ENCODE measurements at places on chromosomes 16 and 17.

DNA sequence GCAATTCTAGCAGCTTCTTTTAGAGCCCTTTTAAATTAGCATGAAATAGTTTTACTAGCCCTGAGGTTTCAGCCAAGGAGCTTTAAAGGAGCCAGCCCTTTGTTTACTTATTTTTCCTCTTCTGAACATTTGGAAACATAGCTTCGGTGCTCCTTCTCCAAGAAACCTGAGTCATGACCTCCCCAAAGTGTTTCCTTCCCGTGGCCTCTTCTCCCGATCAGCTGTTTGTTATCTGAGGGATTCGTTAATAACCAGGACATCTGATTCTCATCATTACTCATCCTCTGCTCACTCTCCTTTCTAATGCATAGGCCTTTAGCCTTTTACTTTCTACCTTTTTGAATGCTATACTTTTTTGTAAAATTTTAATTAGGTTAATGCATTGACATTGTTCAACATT is 204.5 kb downstream of the WWOX start:
- DNase-seq: no peak

DNA sequence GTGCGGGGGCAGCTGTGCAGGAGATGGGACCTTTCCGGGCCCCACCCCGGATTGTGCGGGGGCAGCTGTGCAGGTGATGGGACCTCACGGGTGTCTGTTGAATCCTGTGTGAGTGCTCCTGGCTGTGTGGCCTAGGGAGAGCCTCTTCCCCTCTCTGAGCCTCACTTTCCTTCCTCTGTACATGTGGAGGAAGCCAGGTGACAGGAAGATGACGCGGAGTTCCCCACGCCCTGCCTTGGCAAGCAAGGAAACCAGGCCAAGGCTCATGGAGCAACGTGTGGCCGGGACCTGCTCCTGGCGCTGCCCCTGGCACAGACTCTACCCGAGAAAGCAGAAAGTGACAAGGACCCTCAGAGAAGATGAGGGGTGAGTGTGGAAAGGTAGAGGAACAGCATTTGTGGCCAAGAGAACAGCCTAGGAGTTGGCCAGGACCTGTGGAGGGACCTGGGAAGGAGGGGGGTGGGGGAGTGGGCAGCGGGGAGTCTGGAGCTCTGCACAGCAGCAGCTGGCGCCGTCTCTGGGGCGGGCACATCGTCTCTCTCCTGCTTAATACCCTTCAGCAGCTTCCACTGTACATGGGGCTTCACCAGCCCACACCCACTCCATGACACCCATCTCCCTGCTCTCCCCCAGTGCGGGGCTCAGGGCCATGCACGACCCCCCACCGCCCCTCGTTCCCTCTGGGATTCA is 38.4 kb upstream of the PABPN1L start:
- no peak for DNase-seq

DNA sequence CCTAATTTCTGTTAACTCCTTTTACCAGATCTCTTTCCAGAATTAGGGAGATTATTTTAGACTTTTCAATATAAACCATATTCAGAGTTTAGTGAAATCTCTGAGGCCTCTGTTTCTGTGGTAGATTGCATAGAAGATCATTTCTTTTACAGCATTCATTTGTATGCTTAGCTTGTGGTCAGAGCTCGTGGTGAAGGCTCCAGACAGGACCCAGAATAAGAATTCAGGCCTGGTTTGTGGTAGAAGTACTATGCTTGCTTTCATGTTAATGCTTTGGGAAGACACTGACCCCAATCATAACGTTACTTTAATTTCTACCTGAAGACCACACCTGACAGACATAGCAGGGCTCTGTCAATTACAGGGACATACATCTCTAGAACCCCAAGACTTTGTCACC is 258.1 kb downstream of the FTO start:
- DNase-seq: no peak

GRCh38 chr17:27456681-27457359 is 572 bp downstream of the KSR1 start:
- DNase-seq: peak; percentile 50

GRCh38 chr17:44541884-44542581 is 15.3 kb upstream of the FZD2 start:
- DNase-seq: peak; percentile 39

GRCh38 chr16:79278506-79278905 is 322.0 kb downstream of the MAF start:
- DNase-seq: no peak

DNA sequence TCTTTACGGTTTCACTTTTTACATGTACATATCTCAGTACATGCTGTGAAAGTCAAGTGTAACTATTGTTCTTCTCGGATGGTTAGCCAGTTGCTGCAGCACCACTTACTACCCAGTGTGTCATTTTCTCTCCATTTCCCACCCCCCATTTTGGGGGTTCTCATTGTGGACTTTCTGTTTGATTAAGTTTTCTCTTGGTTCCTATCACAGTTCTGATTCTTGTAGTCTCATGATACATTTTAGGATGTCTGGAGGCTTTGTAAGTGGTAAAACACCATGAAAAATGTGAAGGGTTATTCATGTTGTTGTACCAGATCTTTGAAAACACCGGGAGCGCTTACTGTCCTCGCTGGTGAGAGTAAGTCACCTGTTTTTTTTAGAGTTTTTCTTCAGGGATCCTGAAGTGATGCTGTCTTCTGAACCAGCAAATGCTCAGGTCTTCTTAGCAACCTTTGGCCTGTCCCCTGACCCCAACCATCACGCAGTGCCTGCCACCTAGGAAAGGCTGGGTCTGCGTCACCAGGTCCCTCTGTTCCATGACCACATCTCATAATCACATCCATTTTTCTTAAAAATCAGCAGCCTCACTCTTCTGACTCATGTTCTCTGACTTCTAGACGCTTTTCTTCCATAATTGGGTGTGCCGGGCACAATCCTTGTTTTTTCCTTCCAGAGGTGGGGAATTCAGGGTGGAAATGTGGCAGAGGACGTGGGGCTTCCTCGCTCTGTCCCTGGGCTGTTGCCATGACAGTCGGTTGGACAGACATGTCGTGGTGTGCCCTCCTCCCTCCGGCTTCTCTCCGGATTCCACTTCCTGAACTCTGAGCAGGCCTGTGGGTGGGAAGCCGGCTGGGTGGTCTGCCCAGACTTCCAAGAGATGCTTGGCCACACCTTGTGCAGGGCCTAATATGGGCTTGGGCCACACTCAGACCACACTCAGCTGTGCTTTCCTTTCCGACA is 102.6 kb downstream of the NTN1 start:
- no peak for DNase-seq

GRCh38 chr17:12136646-12137045 is 116.0 kb downstream of the MAP2K4 start:
- DNase-seq: no peak

DNA sequence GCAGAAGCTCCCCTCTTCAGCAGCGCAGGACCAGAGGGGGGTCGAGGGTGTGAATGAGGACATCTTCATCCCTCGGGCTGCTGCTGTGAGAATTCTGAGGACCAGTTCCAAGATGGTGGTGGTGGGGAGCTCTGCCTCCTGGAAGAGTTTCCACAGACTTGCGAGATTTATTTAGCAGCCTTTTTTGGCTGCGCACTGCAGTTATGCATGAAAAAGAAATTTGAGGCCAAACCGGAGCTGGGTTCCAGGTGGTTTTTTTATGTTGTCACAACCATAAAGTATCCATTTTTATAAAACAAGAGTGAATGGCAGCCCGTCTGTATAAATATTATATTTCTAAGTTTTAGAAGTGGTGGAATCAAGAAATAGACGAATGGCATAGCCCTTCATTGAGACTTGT is 76.9 kb upstream of the CLEC18A start:
- no peak for DNase-seq

- DNase-seq: no peak
These were observed 1.3 kb downstream of the MT1X start for GRCh38 chr16:56683424-56684172.

DNA sequence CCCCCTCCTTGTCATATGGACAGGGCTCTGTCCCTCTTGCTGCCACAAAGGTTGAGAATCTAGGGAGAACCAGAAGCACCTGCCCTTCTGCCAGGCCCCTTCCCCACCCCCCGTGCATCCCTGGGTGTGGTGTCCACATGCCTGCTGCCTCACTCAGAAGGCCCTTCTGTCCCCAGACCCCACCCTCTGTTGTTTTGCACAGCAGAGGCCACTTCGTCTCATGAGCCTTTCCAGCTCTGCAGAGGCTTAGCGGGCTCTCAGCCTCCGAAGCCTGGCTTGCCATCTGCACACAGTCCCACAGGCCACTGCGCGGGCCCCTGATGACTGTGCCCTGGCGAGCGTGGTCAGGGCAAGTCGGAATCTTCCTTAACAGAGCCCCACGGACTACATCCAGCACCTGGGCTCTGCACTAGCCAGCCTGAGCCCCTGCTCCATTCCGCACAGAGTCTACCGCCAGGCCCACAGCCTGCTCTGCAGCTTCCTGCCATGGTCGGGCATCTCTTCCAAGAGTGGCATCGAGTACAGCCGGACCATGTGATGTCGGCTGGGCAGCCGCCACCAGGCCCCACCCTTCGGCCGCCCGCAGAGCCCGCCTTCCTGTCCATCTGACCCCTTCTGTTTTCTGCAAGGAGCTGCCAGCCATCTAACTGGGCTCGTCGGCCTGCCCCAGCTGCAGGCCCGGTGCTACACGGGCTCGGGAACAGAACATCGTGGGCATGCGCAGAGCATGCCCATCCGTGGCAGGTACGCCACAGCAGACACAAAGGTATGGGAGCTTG is 10.8 kb downstream of the C16orf90 start:
- no peak for DNase-seq

DNA sequence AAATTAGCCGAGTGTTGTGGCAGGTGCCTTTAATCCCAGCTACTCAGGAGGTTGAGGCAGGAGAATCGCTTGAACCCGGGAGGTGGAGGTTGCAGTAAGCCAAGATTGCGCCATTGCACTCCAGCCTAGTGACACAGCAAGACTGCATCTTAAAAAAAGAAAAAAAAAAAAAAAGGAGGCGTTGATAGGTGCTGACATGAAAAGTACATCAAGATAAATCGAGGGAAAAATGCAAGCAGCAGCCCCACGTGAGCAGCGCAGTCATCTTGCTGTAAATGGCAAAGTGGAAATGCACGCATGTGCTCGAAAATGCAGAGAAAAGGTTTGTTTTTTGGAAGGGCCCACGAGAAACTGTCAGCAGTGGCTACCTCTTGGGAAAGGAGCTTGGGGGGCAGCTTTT is 20.9 kb downstream of the MXRA7 start:
- no peak for DNase-seq

DNA sequence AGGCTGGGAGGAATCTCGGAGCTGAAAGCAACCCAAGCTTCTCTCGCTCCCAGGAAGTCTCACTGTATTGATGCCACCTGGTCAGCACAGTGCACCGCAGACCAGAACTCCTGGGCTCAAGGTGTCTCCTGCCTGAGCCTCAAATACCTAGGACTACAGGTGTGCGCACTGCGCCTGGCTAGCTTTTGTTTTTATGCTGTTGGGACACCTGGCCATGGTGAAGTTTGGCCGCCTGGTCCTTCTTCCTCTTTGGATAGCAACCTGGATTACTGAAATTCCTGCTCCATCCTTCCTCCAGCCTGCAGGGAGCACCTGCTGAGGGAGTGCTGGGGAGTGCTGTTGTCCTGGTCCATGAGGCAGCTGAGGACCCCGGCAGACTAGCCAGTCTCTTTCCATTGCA is 56.6 kb downstream of the COTL1 start:
- peak; percentile 41 for DNase-seq

- DNase-seq: no peak
These were observed 3.3 kb downstream of the KRT37 start for GRCh38 chr17:41421116-41421515.

DNA sequence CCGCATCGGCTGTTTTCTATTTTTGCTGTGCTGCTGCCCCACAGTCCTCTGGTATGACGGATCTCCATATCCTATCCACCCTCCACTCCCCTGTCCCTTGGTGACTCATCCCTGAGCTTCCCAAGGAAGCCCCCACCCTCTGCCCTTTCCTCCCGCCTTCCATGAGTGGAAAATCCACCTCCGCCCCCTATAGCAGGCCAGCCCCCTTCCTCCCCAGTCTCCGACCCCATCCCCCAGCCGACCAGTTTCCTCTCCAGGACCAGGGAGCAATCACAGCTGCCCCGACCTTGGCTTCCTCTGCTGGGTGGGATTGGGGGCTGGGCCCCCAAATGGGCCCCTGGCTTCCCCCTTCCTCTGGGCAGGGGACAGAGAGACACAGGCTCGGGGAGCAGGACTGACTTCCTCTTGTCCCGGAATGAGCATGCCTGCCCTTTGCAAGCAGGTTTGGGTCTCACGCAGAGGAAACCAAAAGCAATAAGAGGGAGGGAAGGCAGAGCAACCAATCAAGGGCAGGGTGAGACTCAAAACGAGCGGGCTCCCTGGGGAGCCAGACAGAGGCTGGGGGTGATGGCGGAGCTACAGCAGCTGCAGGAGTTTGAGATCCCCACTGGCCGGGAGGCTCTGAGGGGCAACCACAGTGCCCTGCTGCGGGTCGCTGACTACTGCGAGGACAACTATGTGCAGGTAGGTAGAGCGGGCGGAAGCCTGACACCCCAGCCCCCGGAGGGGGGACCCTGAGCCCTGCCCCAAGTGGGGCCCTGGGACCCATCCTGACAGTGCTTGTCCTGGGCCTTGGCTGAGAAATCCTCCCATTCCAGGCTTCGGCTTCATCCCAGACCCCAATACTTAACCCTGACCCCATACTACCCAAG is at the start of the genes ABI3 and GNGT2:
Gene ABI3, plus strand, starts transcription at position 550 of the 872 bp plus-strand sequence. Its CDS starts 18 bp downstream, at position 568.
Gene GNGT2, minus strand, starts transcription at position 417 of the 872 bp plus-strand sequence. CDS start 3,152 bp downstream, outside the sequence.
- peak; percentile 23 for DNase-seq

- DNase-seq: no peak
These were observed 33.1 kb upstream of the SNN start for GRCh38 chr16:11635113-11635652.

DNA sequence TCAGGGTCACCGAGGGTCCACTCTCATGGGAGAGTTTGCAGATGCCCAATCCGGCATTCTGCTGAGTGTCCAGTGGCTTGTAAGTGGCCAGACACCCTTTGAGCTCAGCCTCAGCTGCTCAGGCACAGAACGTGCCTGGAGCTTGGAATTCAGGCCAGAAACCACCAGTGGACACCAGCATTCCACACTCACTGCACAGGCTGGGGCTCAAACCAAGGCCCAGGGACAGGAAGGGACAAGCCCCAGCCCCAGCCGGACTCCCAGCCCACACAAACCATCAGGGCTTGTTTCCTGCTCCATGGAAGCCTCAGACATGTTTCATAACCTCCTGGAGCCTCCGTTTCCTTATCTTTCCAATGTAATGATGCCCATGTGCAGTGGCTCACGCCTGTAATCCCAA is 5.0 kb upstream of the NPRL3 start:
- no peak for DNase-seq

DNA sequence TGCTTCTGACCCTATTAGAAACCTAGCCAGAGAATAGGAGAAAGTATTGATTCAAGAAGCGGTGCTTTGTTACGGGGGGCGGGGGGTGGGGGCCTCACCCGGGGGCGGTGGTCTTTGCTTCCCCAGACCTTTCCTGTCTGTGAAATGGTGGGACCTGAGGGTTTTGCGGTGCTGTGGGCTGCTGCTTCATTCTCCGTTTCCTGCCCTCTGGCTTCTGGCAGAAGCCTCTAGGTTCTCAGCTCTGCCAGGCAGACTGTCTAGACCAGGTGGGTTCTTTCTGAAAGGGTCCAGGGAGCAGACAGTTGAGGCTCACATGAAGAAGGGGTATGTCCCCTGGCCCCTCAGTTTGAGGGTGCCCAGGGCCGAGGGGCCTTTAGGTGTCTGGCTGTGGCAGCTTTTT is 14.0 kb downstream of the GSE1 start:
- DNase-seq: no peak

All from WTC11 (cell line).